ENCODE measurements at places on chromosomes 1 and 21.

DNA sequence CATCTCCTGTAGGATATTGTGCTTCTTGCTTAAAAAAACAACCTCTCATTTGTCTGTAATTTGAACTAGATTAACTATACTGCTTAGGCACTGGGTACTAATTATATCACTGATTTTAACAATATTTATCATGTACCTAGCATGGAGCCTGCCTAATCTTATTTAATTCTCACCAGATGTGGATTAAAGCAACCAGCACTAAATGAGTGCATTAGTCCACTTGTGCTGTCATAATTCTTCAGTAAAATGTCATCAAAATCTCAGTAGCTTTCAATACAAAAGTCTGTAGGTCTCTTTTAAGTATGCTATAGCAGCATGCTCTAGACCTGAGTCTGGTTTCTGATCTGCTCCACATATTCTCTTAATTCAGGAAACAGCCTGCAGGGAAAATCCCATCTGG, 368.1 kb downstream of the NCAM2 start:
- no peak for DNase-seq

- no peak for DNase-seq
Measured at GRCh38 chr1:47188791-47189785, 748 bp downstream of the PDZK1IP1 start.

- DNase-seq = no peak
Measured at GRCh38 chr1:37846647-37847339, 12.6 kb downstream of the MTF1 start.

DNA sequence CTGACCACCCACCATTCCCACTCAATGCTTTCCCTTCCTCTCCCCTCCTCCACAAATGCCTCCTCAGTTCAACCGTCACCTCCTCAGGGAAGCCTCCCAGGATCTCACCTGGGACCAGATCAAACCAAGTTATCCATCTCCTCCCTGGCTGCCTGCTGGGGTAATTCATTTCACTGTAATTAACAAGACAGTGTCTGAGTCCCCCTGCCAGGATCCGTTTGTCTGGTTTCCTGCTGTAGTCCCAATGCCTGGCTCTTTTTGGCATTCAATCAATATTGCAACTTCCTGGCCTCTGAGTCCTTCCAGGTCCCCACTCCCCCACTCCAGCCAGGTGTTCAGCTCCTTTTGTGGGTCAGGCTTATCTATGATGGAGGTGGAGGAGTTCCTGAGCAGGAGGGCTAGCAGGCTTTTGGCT, 687.7 kb downstream of the PTPRU start:
- no peak for DNase-seq

GRCh38 chr1:10555635-10556429, 81.1 kb downstream of the PEX14 start:
- DNase-seq = no peak

- no peak for DNase-seq
Measured at GRCh38 chr1:209655411-209656231, 3.4 kb upstream of the LAMB3 start.

DNA sequence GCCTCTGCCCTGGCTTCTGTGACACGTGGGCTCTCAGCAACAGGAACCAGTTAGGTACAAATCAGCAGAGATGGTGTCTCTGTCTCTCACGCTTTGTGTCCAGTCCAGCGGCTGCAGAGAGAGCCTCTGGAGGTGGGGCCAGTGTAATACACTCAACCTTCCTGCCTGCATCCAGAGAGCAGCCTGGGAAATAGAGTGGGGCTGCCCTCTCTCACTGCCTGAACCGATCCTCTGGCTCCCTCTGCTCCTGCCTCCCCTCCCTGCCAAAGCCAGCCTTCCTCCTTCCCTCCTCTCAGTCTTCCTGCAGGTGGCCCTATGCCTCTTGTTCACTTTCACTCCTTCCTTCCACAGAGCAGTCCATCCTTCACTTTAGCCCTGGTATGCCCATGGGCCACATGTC, at the start of gene ZNF648:
Gene ZNF648 (minus strand): TSS at position 119 of the 400 bp plus-strand sequence. CDS start 3,702 bp downstream, outside the sequence.
- DNase-seq = no peak

DNA sequence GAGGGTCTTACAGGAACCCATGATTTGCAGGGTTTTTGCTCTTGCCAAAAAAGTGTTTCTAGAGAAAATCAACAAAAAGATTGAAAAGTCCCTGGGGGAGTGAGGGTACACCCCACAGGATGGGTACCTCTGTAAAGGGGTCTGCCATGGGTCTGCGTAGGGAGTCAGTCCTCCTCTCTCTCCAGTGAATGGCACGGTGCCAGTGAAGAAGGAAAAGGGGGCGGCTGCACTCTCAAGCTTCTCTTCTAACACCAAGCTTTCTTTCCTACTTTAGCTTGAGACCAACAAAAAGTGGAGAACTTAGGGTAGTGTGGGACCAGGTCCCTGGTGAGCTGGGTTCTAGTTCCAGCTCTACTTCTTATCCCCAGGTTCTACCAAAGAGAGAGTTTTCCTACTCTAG, 87.4 kb downstream of the GLUL start:
- DNase-seq = no peak

DNA sequence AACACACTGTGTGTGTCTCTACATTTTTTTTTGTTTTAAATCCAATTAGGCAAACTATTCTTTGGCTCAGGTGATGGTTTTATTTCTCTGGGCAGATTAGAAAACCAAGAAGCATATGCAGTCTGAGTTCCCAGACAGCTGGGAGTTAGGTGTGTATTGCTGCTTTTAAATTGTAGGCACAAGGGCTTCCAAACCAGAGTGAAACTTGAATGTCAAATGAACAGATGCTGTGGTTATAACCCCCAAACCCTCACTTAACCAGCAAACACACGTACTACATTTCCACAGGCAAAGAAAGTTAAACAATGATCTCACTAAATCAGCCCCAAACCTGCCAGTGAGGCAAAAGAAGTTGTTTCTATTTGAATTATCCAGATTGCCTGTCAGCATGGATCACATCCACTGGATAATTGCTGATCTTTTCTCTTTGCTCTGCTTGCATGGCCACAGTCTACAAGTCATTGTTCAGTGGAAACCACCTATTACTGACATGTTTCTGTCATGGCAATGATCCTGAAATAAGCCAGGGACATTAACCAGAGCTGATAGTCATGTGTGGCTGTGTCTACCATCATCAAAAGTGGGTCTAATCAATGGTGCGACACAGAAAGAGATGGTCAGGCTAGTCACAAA, 576.5 kb upstream of the PLXNA2 start:
- no peak for DNase-seq

DNA sequence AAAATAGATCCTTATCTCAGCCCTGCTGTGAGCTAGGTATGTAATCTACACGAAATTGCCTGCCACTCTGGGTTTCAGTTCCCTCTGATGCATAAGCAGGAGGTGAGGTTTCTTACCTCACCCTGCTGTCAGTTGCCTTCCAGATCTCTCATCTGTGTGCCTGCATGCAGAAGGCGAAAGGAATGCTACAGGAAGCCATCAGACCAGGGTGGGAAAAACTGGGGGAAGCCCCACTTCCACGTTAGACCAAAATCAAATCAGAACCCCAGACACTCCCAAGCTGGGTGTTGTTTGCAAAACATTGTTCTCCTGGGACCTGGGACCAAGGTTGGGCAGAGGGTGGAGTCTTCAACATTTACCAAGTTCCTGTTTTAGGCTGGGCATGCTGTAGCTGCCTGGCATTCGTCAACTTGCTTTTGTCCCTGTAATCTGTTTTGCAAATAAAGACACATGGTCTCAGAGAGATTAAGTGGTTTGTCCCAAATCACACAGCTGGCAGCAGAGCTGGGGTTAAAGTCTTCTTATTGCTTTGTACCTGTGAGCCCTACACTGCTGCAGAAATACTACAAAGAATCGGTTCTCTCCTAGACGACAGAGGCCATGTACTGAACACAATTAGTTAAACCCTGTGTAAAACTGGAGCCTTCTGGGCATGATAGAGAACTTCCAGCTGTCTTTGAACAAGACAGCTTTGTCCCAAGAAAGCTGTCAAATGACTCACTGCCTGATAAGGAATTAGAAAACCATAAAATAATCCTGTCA, 389.7 kb upstream of the RUNX1 start:
- peak; percentile 12 for DNase-seq

DNA sequence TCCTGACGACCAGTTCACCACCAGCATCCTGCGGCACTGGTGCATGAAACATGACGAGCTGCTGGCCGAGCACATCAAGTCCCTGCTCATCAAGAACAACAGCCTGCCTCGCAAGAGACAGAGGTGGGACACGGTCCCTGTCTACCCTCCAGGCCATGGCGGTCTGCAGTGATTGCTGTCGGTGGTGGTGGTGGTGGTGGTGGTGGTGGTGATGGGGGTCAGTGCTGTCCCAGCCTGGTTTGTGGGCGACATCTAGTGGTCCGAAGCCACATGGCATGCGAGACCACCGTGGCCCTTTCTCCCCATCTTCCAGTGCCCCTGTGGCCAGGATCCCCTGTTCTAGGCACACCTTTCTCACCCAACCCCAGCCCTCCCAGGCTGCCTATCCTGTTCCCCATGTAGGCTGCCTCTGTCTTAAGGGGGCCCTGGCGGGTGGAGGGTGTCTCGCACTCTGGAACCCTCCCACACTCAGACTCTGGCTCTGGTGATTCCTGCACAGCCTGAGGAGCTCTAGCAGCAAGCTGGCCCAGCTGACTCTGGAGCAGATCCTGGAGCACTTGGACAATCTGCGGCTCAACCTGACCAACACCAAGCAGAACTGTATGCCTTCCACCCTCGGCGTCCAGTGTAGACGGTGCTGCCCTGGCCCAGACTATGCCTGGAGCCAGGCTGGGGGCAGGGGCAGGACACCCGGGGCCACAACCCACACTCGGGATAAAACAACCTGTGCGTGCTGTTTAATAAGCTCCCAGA, 3.2 kb upstream of the SLC27A3 start:
- DNase-seq = no peak

- DNase-seq = no peak
Measured at GRCh38 chr1:151009674-151010345, 1.6 kb downstream of the PRUNE1 start.

DNA sequence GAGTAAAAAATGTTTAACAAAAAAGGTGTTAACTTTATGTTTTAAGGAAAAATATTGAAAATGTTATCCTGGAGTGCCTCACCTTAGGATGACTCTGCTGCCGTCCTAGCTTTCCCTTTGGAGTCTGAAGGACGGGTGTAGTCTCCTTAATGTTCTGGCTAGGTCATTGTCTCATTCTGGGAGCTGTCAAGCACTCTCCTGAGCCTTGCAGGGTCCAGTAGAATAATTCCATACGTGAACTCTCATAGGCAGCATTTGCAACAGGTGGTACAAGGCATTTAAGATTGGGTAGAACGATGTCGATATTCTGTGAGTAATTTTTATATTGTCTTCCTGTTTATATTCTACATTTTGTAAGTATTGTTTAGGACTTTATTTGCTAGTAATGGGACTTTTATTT, 283.6 kb upstream of the C1orf105 start:
- no peak for DNase-seq

DNA sequence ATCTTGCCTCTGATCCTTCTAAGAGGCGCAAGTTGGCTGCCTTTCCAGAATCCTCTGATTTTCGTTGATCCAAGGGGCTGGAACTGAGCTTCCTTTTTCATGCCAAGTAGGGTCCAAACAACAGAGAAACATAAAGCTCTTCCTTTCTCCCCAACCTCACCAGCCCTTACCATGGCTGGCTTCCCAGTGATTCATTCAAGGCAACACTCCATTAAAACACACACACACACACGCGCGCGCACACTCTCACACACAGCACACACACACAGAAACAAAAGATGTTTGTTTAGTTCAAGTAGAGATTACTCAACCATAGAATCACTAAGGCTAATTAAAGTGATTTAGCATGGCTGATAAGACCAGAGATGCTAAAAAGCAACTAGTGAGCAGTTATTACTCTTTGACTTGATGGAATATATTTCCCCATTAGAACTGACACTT, 13.0 kb upstream of the GUCA2A start:
- no peak for DNase-seq

DNA sequence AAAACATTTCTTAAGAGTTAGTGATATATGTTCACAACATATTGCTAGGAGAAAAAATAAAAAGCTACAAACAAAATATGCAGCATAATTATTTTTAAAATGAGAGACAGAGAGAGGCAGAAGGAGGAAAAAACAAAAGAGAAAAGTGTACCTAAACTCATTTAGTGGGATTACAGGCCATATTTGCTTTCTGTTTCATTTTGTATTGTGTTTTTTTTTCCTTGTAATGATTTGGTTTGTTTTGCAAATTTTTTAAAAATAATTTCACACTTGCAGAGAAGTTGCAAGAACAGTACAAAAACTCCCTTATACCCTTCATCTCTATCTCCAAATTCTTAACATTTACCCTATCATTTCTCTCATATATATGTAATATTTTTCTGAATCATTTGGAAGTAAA, 65.0 kb downstream of the LBR start:
- no peak for DNase-seq

GRCh38 chr1:218164930-218165700, 120.0 kb upstream of the RRP15 start:
- no peak for DNase-seq

DNA sequence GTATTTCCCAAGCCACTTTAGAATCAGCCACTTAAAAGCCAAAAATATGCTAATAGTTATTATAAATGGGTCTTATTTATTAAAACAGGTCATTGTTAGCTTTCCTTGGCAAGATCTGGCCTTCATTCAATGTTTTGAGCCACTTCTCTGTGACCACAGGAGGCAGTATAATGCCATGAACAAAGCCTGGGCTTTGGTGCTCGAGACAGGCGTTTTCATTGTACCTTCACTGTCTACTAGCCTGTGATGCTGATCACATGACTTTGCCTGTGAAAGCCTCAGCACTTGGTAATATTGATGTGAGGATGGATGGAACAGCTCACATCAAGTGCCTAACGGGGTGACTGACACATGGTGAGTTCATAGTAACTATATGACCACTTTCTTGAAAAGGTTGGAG, 217.0 kb downstream of the RWDD3 start:
- no peak for DNase-seq

- DNase-seq = peak; percentile 98
Measured at GRCh38 chr1:61077676-61078541, 4.5 kb upstream of the NFIA start.

GRCh38 chr1:86324130-86324822, 71.8 kb downstream of the ODF2L start:
- DNase-seq = no peak

- DNase-seq = no peak
Measured at GRCh38 chr21:33070998-33071769, 1.2 kb downstream of the OLIG1 start.
